IPS DF 6.9 (cell line): ENCODE measurements at places on chromosomes 7 and 10.
A peak's percentile ranks its signal among the peaks of the same experiment; 100 is the strongest.

DNA sequence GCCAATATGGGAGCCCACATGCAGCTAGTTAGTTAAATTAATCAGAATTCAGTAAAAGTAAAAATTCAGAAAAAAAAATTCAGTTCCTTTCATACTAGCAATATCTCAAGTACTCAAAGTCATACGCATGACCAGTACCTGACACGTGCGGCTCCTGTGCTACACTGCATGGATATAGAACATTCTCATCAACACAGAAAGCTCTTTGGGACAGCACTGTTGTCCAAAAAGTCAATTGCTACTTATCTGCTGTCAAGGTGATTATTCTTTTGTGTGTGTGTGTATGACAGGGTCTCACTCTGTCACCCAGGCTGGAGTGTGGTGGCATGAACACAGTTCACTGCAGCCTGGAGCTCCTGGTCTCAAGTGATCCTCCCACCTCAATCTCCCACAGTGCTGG is 14.9 kb upstream of the ANAPC16 start:
- no peak for DNase-seq

DNA sequence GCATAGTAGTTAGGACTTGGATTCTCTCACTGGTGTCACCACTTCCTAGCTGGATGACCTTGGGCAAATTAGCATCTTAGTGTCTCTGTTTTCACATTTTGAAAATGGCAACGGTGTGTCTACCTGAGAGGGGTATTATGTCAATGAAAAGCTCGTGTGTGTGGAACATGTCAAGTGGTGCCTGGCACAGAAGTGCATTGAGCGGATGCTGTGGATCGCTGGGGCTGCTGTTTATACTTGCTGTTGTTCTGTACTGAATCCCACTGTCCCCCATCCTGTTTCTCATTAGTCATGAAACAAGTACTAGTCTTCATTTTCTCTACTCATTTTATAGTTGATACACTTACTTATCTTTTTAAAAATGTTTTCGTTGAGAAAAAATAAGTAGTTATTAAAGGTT is 26.1 kb downstream of the RBM33 start:
- DNase-seq: no peak

- no peak for DNase-seq
Measured at GRCh38 chr10:93838278-93838677, 55.5 kb upstream of the SLC35G1 start.

GRCh38 chr7:33485747-33486493 is 356.6 kb downstream of the BBS9 start:
- DNase-seq: no peak

- DNase-seq: no peak
Measured at GRCh38 chr7:30142710-30143109, 7.9 kb downstream of the MTURN start.

DNA sequence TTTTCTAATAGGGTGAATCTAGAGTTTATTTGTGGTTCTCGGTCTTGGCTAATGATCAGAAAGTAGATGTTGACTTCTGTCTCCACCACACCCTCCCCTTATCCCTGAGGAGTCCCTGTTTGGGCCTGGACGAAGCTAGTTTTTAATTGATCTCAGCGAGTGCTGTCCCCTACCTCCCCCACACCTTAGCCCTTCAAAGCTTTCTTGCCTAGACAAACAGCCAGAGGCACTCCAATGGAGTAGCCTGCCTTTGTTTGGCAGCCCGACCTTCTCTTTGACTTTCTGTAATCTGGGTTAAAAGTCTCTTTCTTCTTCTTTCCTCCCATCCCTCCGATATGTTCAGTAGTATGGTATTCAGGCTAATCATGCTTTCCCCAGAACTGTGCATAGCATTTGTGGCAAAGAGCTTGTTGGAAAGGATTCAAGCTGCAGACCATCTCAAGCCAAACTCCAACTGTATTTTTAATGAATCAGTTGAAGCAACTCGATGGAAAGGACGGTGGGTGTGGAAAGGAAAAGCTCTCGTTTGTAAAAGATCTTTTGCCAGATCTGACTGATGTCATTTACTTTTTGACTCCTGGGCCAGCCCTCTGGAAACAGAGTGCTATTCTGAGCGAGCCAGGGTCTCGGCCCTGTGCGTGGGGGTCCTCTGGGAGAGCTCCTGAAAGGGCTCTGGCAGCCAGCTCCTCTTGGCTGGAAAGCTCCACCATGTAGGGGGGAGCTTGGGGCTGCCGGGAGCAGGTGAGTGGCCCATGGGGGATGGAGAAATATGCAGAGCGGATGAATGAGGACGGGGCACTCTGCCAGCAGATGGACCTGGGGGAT is 4.5 kb downstream of the FAM180A start:
- no peak for DNase-seq

DNA sequence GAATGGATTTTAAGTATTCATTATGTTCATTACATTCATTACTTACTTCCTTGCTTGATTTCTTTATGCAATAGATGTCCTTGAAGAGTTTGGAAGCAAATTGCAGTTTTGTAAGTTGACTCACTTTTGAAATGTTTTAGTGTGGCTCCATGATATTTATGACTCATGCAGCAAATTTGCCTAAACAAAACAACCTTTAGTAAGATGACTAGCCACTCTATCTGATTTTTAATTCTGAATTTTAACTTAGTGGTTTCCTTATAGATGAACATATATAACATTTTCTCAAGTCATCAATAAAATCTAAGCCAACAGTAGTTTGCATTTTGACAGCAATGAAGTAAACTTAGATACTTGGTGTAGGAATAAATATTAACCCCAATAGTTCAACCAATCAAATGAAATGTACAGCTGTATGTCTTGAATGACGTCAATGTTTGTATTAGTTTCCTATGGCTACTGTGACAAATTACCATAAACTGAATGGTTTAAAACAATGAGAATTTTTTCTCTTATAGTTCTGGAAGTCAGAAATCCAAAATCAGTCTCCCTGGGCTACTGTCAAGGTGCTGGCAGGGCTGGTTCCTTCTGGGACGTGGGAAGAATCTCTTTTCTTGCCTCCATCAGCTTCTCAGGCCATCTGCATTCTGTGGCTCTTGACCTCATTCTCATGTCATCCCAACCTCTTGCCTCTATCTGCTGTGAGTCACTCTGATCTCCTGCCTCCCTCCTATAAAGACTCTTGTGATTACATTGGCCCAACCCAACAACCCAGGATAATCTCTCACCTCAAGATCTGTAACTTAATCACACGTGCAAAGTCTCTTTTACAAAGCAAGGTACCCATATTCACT is 73.4 kb downstream of the AHR start:
- no peak for DNase-seq

DNA sequence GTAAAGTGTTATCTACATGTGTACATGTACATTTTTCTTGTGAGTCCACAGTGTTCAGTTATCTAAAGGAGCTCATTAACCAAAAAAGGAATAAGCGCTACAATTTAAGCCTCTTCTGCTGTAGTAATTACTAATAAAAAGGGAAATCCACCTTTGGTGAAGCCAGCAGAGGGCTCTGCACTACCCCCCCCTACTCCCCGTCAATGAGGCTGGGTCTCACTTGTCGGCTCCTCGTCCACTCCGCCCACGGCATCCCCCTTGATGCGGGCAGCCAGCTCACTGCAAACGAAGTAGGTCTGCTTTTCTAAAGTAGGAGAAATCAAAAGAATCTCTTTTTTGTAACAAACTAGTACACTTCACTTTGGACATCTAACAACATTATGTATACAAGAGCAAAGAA is 4.7 kb upstream of the WASHC2A start:
- DNase-seq: no peak

DNA sequence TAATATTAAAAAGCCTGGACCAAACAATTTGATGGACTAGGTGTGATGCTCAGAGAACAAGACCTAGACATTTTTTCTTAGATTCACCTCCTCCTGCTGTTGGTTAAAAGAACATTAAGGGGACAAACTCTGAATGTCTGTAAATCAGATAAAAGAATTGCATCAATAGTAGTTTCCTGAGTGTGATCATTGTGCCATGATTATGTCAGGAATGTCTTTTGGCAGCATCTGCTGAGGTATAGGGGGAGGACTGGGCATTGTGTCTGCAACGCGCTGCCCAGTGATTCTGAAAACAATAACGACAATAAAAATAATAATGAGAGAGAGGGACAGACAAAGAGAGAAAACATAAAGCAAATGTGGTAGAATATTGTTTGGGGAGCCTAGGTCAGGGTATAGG is 6.9 kb downstream of the C7orf57 start:
- DNase-seq: no peak

DNA sequence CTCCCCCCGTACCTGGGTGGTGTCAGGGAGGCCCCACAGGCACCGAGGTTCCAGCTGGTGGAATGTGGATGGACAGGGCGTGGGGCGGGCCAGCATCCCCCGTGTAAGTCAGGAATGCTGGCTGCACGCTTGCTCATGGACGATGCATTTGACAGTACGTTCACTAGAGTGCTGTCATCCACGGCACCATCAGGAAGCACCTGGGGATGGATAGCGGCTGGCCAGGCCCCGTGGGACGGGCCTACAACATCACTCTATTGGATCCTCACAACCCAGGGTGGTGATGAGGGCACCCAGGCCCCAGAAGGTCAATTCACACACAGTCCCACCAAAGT is 63.6 kb downstream of the INSIG1 start:
- no peak for DNase-seq

- DNase-seq: no peak
Measured at GRCh38 chr7:129282865-129283264, 58.0 kb downstream of the AHCYL2 start.

- no peak for DNase-seq
Measured at GRCh38 chr7:57225666-57226065, 93.4 kb upstream of the ZNF479 start.

GRCh38 chr7:112495156-112495788 is 14.5 kb downstream of the LSMEM1 start:
- DNase-seq: no peak

- no peak for DNase-seq
Measured at GRCh38 chr7:18768256-18768655, 272.7 kb downstream of the HDAC9 start.

- DNase-seq: no peak
Measured at GRCh38 chr10:131933016-131933695, 32.3 kb downstream of the PPP2R2D start.

- no peak for DNase-seq
Measured at GRCh38 chr7:80618096-80618495, 20.3 kb upstream of the CD36 start.

GRCh38 chr7:148753224-148753623 is 54.5 kb downstream of the CUL1 start:
- no peak for DNase-seq

- no peak for DNase-seq
Measured at GRCh38 chr7:99357701-99358490, 16.6 kb upstream of the ARPC1B start.

- no peak for DNase-seq
Measured at GRCh38 chr7:145729691-145730090, 386.9 kb upstream of the CNTNAP2 start.

DNA sequence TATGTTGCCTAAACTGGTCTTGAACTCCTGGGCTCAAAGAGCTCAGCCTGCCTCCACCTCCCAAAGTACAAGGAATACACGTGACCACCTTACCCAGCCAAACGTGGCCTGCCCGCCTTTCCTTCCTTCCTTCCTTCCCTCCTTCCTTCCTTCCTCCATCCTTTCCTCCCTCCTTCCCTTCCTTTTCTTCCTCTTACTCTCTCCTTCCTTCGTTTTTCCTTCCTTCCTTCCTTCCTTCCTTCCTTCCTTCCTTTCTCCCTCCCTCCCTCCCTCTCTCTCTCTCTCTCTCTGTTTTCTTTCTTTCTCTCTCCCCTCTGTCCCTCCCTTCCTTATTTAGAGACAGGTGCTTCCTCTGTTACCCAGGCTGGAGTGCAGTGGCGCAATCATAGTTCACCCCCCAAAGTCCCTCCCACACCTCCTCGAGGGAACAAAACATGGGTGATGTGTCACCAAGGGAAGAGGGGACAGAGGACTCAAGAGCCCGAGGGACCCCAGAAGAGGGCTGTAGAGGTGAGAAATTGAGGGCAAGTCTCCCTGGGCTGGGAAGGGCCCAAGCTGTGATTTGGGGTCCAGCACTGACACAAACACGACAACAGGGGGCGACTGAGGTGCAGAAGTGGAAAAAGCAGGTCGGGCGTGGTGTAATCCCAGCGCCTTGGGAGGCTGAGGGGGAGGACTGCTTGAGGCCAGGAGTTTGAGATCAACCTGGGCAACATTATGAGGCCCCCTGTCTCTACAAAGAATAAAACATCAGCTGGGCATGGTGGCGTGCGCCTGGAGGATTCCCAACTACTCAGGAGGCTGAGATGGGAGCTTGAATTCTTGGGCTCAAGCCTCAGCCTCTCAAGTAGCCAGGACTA is 28.1 kb downstream of the EPHB4 start:
- peak; percentile 77 for DNase-seq

DNA sequence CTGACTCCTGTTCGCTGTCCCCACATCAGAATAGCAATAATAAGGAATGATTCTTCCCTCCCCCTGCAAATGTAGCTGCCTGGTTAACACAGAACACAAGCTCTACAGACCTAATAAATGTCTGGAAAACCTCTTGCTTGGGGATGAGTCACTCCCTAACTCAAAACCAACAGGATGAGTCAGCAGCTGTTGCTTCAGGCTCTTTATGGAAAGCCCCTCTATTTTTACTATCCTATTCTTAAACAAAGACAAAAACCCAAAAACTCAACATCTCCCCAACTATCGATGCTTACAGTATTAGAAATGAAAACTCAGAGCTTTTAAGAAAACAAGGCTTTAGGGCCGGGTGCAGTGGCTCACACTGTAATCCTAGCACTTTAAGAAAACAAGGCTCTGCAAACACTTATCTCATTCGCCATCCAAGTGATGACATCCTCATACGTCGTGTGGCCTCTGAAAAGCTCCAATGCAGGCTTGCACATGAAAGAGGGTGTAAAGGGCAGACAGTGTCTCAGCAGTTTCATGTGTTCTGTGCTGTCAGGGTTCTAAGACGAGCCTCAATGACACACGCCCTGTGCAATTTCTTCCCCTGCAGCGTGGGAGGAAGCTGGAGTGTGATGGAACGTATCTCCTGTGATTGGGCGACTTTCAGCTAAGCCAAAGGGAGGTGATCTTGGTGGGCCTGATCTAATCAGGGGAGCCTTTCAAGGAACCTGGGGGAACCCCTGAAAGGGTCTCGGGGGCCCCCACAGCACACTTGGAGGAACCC is 70.1 kb downstream of the AMZ1 start:
- DNase-seq: no peak

- no peak for DNase-seq
Measured at GRCh38 chr10:132632091-132632561, 94.5 kb downstream of the INPP5A start.

GRCh38 chr10:7611909-7612308 is 54.9 kb downstream of the ITIH5 start:
- DNase-seq: no peak

- no peak for DNase-seq
Measured at GRCh38 chr7:38574086-38574485, 57.1 kb downstream of the AMPH start.

GRCh38 chr7:126843336-126843735 is 409.4 kb downstream of the GRM8 start:
- DNase-seq: no peak

DNA sequence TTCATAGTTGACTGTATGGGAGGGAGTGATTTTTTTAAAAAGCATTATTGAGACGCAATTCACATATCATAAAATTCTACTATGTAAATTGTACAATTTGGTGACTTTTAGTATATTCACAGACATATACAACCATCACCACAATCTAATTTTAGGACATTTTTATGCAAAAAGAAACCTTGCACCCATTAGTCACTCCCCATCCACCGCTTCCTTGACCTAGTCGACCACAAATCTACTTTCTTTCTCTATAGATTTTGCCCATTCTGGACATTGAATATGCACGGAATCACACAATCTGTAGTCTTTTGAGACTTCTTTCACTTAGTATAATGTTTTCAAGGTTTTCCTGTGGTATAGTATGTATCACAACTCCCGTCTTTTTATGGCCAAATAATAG is 54.6 kb downstream of the BLNK start:
- DNase-seq: no peak
